ENCODE measurements at places on chromosomes 13 and 19.
A peak's percentile ranks its signal among the peaks of the same experiment; 100 is the strongest.

GRCh38 chr19:37778613-37779126 lies 716 bp downstream of the ZNF573 start:
- no peak for DNase-seq

- peak; percentile 56 for DNase-seq
Observed at GRCh38 chr13:79212064-79212619, 193.9 kb downstream of the RBM26 start.

- DNase-seq: no peak
Observed at GRCh38 chr13:41645331-41645730, 188.0 kb downstream of the RGCC start.

- no peak for DNase-seq
Observed at GRCh38 chr19:40625406-40626120, 24.4 kb downstream of the LTBP4 start.

DNA sequence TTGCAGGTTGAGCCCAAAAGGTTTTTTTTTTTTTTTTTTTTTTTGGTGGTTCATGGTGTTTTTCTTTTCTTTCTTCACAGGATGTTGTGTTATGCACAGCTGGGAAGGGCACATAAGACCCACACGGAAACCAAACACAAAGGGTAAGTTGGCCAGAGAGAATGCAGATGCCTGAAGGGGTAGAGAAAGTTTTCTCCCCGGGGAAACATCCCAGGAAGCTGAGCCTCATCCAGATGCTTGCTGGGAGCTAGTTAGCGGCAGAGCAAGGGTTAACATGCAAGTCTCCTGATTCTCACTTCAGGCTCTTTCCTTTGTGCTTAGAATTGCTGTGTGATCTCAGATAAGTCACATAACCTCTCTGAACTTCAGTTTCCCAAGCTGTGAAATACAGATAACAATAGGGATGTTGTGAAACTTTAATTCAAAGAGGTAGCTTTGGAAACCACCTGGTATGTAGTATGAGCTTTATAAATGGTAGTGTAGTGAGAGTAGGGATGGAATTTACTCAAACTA lies 3.1 kb downstream of the ADGRE1 start:
- DNase-seq: no peak

DNA sequence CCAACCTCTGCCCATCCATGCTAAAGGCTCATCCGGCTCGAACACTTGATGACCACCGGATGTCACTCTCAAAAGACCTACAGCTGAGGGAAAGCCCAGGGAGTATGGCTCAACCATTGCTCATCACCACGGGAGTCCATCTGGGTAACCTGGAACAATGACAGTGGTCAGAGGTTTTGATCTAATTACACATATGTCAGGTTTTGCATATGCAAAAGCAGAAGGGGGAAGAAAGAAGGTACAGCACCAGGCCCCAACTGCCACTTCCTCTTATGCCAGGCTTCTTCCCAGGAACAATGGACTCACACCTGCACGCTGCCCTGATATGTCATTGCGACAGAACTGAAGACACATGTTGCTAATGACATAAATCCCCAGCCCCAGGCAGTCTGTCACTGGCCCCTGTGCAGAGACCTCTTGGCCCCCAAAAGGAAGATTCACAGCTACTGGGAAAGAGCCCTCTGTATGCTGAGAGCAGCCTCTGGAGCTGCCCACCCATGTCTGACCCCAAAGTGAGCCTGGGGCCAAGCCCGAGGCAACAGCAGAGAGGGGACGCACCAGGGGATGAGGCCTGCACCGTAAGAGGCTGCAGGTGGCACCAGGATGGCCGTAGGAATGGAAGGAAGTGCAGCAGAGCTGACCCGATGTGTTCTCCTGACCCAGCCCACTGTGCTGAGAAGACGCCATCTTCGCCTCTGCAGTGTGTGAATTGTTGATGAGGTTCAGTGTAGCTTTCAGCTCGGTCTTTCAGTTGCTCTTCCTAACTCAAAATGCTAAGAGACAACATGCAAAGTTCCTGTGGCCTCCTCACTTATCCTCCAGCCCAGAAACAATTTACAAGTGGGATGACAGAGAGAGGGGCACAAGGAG lies 26.3 kb downstream of the EPS15L1 start:
- peak; percentile 7 for DNase-seq

- no peak for DNase-seq
Observed at GRCh38 chr13:42757678-42758420, 23.5 kb upstream of the FAM216B start.
